ENCODE measurements at places on chromosomes 11 and 22.

GRCh38 chr11:66366844-66367477 is 4.6 kb downstream of the SLC29A2 start:
- no peak for DNase-seq

DNA sequence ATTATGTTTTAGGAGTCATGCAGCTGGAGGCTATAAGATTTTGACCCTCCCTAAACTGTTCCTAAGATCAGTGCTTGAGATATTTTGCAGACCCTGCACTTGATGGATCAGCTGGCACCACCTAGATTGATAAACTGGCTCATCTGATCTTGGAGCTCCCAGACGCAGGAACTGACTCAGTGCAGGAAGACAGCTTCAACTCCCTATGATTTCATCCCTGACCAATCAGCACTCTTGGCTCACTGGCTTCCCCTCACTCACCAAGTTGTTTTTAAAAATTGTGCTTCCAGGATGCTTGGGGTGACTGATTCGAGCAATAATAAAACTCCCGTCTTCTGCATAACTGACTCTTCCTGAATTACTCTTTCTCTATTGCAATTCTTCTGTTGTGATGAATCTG is 637.5 kb upstream of the FAT3 start:
- no peak for DNase-seq

DNA sequence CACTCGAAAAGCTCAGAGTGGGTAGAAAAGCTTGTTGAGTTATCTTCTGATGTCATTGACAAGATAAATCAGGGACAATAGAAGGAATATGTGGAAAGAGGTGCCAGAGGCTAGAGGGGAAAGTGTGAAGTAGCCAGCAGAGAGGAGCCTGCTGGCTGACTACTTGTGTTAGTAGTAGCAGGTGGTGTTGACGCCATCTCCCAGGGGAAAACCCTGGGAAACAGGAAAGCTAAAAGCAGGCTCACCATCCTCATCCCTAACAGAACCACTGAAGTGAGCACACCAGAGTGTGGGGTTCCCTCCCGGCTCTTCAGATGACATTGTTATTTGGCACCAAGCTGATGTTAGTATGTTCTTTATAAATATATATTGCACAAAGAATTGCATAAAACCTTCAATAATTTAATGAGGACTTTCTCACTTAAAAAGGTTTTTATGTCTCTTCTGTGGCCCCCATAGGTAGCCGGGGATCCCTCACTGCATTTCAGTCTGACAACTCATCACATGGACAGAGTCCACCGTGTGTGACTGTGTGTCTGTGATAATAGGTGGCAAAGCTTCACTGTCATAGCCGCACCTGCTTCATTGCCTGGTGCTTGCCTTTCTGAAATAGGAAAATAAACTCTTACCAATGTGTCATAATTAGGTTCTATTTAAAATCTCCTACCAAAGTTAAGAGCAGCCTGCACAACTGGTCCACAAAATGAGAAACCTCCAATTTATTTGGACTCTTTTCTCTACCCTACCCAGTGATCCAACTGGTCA is 63.2 kb upstream of the TOP3B start:
- no peak for DNase-seq

- DNase-seq: no peak
These were observed 311.0 kb downstream of the SBF2 start for GRCh38 chr11:9982796-9983579.

DNA sequence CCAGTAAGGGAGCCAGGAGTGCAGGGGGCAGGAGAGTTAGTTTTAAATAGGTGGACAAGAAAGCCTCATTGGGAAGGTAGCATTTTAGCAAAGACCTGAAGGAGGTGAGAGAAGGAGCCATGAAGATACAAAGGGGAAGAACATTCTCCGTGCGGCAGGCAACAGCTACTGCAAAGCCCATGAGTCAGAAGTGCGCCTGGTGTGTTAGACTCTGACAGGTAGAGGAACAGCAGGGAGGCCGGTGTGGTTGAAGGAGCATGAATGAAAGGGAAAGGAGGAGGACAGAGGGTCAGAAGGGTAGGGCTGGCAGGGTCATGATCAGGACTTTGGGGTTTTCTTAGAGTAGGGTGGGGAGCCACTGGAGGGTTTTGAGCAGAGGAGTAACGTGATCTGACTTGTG is 34.5 kb upstream of the PAMR1 start:
- no peak for DNase-seq

DNA sequence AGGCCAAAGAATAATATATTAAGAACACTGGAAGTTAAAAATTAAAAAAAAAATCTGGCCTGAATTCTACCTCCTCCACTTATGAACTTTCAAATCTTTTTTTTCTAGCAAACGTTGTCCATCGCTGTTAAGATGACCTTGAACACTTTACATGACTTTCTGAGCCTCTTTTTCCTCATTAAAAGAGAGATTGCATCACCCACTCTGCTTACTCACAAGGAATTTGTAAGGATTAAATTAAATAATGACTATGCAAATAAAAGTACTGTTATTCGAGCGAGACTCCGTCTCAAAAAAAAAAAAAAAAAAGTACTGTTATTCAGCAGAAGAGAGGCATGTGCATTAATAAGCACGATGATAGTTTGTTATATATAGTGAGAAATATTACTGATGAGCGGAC is 285.1 kb upstream of the CCDC90B start:
- DNase-seq: no peak

DNA sequence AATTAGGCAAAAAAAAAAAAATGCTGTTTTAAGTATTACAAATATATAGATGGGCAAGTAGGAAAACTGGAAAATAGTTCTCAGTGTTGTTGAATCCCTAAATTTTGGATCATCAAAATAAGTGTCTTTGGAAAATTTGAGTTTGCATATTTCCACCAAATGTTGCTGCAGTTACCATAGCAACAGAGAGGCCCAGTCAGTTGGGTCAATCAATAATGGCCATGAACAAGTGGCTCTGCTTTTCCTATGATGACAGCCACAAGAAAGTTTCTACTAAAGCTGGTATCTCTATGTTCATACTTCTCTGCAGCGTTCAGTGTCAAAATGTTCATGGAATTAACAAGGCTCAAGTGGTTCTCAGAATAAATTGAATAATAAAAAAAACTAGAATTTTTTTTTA is 79.1 kb downstream of the SERGEF start:
- no peak for DNase-seq

GRCh38 chr22:40276996-40277823 is 69.1 kb upstream of the ADSL start:
- DNase-seq: no peak

DNA sequence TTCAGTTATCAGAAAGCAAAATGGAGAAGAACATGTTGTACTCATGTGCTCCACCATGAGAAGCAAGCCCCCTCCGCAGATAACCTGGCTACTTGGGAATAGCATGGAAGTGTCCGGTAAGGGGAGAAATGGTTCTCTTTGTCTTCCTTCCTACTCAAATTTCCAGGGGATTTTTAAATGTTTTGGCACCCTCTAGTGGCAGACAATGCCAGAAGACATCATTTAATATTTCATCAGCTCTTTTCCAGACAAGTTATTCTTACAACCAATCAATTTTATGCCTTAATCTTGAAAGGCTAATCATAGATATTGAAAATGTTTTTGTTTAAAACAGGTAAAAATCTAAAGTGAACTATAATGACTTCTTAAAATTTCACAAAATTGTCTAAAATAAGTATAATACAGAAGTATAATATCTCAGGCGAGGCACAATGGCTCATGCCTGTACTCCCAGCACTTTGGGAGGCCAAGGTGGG is 15.7 kb downstream of the CRTAM start:
- peak; percentile 68 for DNase-seq

DNA sequence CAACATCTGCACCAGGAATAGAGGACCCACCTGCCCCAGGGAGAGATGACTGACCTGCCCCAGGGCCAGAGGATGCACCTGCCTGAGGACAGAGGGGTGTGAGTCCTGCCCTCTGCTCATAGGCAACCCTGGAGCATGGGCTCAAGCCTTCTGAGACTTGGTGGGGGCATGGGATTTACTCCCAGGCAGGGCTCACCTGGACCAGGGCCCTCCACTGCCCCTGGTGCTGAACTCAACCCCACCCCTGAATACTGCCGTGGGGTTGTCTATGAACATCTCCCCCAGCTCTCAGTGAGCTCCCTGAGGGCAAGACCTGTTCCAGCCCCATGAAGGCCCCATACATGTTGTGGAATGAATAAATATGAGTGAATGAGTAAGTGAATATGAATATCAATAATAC is 33.8 kb upstream of the MUC5AC start:
- no peak for DNase-seq

- DNase-seq: no peak
These were observed 56.1 kb downstream of the HIRA start for GRCh38 chr22:19375435-19375834.

DNA sequence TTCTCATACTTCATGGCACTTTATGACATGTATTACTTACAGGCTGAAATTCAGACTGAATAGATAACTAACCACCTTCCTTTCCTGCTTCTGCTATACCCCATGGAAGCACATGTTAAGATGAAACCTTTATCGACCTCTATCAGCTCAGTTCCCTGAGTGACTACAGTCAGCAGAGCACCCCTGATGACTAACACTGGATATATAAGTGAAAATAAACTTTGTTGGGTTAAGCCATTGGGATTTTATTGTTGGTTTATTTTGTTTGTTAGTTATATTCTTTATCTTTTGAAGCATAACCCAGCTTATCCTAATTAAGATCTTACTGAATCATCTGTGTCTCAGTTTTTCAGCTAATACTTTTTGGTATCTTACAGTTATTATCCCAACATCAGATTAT is 23.0 kb upstream of the MAML2 start:
- DNase-seq: no peak

- DNase-seq: no peak
These were observed 29.0 kb upstream of the TFIP11 start for GRCh38 chr22:26541167-26541819.

DNA sequence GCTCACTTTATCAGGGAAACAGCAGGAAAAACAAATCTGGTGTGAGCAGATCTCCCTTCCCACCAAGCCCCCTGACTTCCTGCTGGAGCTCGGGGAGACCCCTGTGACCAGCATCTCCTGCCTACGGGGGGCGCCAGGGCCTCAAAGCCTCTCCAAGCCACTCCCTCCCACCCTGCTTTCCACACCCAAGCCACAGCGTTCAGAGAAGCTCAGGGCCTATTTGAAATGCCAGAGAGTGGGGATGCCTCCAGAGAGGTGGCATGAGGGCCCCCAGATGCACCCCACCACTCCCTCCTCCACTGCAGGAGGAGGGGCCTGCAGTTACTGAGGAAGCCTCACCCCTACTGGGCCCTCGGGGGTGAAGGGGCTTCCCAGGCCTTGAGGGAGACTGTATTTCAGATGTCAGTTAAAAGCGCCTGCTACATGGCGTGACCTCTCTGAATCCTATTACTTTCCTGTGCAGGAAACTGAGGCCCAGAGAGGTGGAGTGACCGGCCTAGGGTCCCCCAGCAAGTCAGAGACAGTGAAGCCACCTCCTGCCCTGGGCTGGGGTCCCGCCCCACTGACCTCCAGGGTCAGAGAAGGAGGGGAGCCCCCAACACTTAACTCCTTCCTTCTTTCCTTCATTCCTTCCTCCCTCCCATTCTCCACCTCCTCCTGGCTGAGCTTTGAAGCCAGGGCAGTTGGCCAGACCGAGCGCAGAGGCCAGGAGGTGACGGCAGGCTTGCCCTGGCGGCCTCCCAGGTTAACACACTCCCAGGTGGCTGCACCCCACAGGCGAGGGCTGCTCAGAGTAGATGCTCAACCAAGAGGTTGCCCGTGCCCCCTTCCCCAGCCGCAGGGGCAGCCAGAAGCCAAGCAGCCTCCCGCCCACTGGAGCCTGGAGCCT is 6.0 kb upstream of the CDKN1C start:
- no peak for DNase-seq

DNA sequence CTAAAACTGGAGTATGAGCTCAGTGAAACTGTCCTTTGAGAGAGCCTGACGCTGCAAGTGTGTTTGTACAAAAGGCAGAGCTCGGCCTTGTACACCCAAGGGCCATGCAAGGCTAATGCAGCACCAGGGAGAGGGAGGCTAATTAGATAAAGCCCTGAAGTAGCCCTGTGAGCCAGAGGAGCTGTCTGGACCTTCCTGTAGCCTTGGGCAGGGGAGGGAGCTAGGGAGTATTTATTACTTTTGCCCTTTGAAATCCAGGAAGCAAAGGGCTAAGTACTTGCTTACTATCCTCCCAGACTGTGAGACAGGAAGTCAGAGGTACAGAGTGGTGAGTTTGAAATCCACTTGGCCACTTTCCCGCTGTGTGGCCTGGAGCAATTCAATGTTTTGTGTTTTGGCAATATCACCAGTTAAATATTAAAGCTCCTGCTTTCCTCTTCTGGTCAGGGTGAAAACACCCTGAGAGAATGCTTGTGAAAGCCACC is 10.2 kb upstream of the LDHA start:
- no peak for DNase-seq

GRCh38 chr11:66800720-66801428 is 42.4 kb upstream of the RCE1 start:
- no peak for DNase-seq

GRCh38 chr11:94120946-94121345 is 7.7 kb upstream of the PANX1 start:
- no peak for DNase-seq

DNA sequence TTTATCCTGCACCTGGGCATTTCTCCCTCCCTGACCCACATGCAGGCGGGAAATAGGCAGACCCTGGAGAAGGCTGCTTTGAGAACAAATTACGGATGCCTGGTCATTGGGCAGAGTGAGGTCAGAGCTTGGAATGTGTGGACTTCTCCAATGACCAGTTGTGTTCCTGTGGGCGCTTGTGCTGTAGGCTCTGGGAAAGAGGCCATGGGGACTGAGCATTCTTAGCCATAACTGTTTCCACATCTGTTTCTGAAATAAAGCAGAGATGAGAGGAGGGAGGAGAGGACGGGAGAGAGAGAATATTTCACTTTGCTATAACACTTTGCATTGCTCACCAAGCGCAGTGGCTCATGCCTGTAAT is 11.2 kb upstream of the TMEM184B start:
- no peak for DNase-seq

DNA sequence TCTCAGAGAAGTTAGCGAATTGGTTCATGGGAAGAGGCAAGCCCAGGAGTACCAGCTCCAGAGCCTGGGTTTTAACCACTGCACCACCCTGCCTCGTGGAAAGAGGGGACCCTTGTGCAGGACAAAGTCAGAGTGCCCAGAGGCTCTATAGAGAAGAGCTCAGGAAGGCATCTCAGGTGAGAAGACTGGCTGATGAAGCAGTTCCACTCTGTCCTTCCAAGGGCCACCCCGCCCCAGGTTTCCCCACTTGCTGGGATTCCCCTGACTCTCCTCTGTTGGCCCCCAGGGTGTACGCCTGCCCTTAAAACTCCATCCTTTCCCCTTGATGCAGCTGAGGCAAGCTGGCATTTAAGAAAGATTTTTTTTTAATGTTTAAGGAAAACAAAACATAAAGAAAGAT is 265.8 kb downstream of the BUD13 start:
- no peak for DNase-seq

GRCh38 chr11:118233377-118233776 is 8.6 kb upstream of the JAML start:
- DNase-seq: no peak

- DNase-seq: no peak
These were observed 5.8 kb downstream of the TTC38 start for GRCh38 chr22:46273432-46274148.

- DNase-seq: no peak
These were observed 68.7 kb downstream of the ISX start for GRCh38 chr22:35134637-35135036.

GRCh38 chr22:27299181-27300085 is 502.1 kb downstream of the MN1 start:
- no peak for DNase-seq

- no peak for DNase-seq
These were observed 78.3 kb downstream of the LRRC32 start for GRCh38 chr11:76592025-76592914.
